Stomach (tissue), 19 donors: ENCODE measurements at places on chromosomes 5 and 9. TPM values are rescaled to one million over a fixed set of nuclear protein-coding genes. Genes with fewer than 3 reads are reported as not detected.
A peak's percentile ranks its signal among the peaks of the same experiment; 100 is the strongest.

- H3K4me3 ChIP-seq = no peak overlapping the region
- peaks cover 34% of the 10 kb centered on the region for H3K4me1 ChIP-seq
- DNase-seq = no peak
These were observed 93.9 kb upstream of the LMX1B start for GRCh38 chr9:126519660-126520420.

GRCh38 chr9:88372103-88372654 is 16.1 kb upstream of the SPIN1 start:
- H3K27me3 ChIP-seq = no peaks in the 10 kb centered on the region
- no peak overlapping the region for H3K4me3 ChIP-seq

DNA sequence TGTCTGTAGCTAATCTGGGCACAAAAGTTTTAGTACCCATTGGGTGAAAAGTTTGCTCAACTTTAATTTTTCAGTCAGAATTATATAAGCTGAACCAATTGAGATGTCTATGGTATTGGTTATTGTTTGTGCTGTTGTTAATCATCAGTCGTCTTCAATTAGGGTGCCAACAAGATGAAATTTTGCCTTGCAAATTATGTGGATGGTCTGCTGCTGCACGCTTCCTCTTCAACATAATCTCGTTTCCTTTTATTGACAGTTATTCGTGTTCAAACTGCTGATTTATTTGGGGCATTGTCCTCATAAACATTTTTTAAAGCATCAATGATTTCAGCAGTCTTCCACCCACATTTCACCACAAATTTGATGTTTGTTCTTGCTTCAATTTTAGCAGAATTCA is 194.0 kb downstream of the HTR1A start:
- no peak for DNase-seq
- H3K4me1 ChIP-seq = no peaks in the 10 kb centered on the region
- H3K4me3 ChIP-seq = no peak overlapping the region
- H3K27ac ChIP-seq = no peak overlapping the region

DNA sequence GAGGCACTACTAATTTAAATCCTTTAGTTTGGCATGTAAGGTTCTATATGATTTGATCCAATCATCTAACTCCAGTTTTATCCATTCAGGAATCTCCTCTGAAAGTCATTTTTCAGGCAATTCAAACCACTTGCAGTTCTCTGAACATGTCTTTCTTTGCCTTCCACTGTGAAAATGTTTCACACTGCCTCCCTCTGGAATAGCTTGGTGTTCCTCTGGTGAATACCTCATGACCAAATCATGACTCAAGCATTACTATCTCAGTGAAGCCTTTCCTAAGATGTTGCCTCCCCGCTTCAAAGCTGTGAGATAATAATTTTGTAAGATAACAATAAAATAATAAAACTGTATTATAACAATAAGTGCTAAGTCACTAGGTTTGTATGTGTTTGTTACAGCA is 981.1 kb downstream of the DTWD2 start:
- H3K27ac ChIP-seq = no peak overlapping the region
- no peaks in the 10 kb centered on the region for H3K4me1 ChIP-seq
- DNase-seq = no peak
- H3K4me3 ChIP-seq = no peak overlapping the region
- no peaks in the 10 kb centered on the region for H3K27me3 ChIP-seq
- H3K36me3 ChIP-seq = no peaks in the 10 kb centered on the region

- DNase-seq = peak; percentile 58
- H3K27ac ChIP-seq = no peak overlapping the region
- no peaks in the 10 kb centered on the region for H3K4me1 ChIP-seq
- no peaks in the 10 kb centered on the region for H3K36me3 ChIP-seq
- no peaks in the 10 kb centered on the region for H3K27me3 ChIP-seq
- no peak overlapping the region for H3K4me3 ChIP-seq
These were observed 492.2 kb downstream of the NR2F1-AS1 start for GRCh38 chr5:93088592-93089389.

DNA sequence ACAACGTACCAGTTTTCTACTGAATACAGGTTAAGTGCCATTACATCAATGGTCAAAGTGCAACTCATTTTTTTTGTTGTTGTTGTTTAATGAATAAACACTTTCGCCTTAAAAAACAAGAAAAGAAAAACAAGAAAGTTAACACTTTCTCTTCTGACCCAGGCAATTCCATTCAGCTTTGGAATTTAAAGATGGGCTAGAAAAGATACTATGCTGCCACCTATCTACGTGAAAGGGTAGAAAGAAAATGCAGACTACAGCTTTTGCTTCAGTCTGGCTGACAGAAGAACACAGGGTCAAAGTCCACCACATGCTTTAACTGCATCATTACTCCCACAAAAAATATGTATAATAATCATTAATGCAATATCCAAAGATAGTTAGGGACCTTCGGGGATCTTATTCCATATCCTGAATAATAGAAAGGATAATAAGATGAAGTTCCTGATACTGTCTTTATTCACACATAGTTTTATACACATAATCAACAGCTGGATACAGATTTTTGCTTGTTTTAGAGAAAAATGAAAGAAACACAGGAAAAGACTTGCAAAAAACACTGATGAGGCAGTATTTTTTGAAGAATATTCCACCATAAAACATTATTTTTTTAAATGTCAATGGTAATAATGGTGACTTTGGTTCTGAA is 40.4 kb downstream of the ZDHHC21 start:
- no peak overlapping the region for H3K4me3 ChIP-seq
- H3K27ac ChIP-seq = no peak overlapping the region
- H3K36me3 ChIP-seq = no peaks in the 10 kb centered on the region
- H3K4me1 ChIP-seq = no peaks in the 10 kb centered on the region
- no peaks in the 10 kb centered on the region for H3K27me3 ChIP-seq

GRCh38 chr9:131517761-131518190 is 13.3 kb downstream of the UCK1 start:
- H3K4me1 ChIP-seq = no peaks in the 10 kb centered on the region
- H3K27ac ChIP-seq = peak overlapping the region; percentile 23
- H3K27me3 ChIP-seq = no peaks in the 10 kb centered on the region

DNA sequence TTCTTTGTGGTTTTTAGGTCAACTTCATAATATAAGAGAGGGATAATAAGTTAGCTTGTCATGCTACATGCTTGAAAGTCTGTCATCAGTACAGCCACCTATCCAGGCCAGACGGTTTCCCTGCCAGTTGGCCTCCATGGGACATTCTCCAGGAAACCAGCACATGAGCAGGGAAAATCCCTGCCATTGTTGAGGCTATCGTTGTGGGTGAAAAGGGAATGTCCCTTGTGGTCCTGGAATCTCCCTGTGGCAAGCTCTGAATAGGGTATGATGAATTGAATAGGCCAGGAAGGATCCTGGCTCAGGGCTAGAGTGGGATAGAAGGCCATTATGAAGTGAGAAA is 12.3 kb downstream of the F2RL1 start:
- peaks cover 28% of the 10 kb centered on the region for H3K36me3 ChIP-seq
- no peaks in the 10 kb centered on the region for H3K4me1 ChIP-seq
- no peak overlapping the region for H3K27ac ChIP-seq
- H3K27me3 ChIP-seq = no peaks in the 10 kb centered on the region

GRCh38 chr9:78038620-78039300 is 7.1 kb upstream of the GNAQ start:
- no peaks in the 10 kb centered on the region for H3K36me3 ChIP-seq
- H3K4me1 ChIP-seq = peaks cover 10% of the 10 kb centered on the region
- no peak for DNase-seq
- H3K4me3 ChIP-seq = no peak overlapping the region

DNA sequence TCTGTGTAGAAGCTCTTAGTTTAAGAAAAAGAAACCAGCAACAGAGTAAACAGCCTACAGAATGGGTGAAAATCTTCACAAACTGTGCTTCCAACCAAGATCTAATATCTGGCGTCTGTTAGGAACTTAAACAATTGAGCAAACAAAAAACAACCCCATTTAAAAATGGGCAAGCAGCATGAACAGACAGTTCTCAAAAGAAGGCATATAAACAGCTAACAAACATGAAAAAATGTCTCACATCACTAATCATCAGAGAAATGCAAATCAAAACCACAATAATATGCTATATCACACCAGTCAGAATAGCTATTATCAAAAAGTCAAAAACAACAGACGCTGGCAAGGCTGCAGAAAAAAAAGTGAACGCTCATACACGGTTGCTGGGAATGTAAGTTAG is 83.7 kb upstream of the CCDC152 start:
- no peak for DNase-seq
- H3K27ac ChIP-seq = no peak overlapping the region
- no peaks in the 10 kb centered on the region for H3K27me3 ChIP-seq
- no peak overlapping the region for H3K4me3 ChIP-seq
- H3K36me3 ChIP-seq = no peaks in the 10 kb centered on the region

GRCh38 chr5:135208555-135208902 is 174.5 kb upstream of the PITX1 start:
- no peak for DNase-seq
- H3K4me3 ChIP-seq = no peak overlapping the region
- peaks cover 6% of the 10 kb centered on the region for H3K4me1 ChIP-seq
- no peaks in the 10 kb centered on the region for H3K27me3 ChIP-seq
- H3K36me3 ChIP-seq = no peaks in the 10 kb centered on the region

- H3K4me1 ChIP-seq = peaks cover 13% of the 10 kb centered on the region
- H3K36me3 ChIP-seq = no peaks in the 10 kb centered on the region
- no peak overlapping the region for H3K27ac ChIP-seq
These were observed 325.1 kb downstream of the GADD45G start for GRCh38 chr9:89929673-89930480.

DNA sequence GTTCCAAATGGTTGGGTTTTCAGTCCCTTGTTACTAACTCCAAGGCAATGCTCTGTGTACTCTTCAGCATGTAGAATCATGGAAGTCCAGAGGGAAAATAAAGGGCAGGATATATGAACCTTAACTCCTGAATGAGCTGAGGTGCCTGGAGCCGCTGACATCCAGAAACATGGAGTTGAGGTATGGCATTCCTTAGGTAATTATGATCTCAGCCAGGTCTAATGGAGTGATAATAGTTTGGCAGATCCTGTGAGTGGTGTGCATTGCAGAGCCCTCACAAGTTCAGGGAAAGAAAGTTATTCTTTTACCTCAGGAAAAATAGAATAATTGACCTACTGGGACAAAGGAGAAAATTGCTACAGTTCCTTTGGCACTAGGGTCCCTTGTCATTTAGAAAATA is 369.1 kb downstream of the ZNF608 start:
- no peak overlapping the region for H3K4me3 ChIP-seq
- no peaks in the 10 kb centered on the region for H3K4me1 ChIP-seq
- no peak for DNase-seq
- no peaks in the 10 kb centered on the region for H3K36me3 ChIP-seq
- no peak overlapping the region for H3K27ac ChIP-seq

GRCh38 chr5:68404246-68404645 is 188.7 kb downstream of the PIK3R1 start:
- H3K27ac ChIP-seq = no peak overlapping the region
- H3K36me3 ChIP-seq = no peaks in the 10 kb centered on the region
- H3K27me3 ChIP-seq = no peaks in the 10 kb centered on the region
- no peaks in the 10 kb centered on the region for H3K4me1 ChIP-seq

GRCh38 chr5:156909180-156909579 is 53.8 kb downstream of the TIMD4 start:
- H3K27me3 ChIP-seq = no peaks in the 10 kb centered on the region
- DNase-seq = no peak
- no peaks in the 10 kb centered on the region for H3K36me3 ChIP-seq
- H3K27ac ChIP-seq = no peak overlapping the region
- no peak overlapping the region for H3K4me3 ChIP-seq
- no peaks in the 10 kb centered on the region for H3K4me1 ChIP-seq

- peaks cover 49% of the 10 kb centered on the region for H3K4me1 ChIP-seq
- peak overlapping the region; percentile 86 for H3K27ac ChIP-seq
- peak overlapping the region; percentile 73 for H3K4me3 ChIP-seq
- H3K36me3 ChIP-seq = no peaks in the 10 kb centered on the region
- DNase-seq = no peak
These were observed 477 bp upstream of the GBGT1 start for GRCh38 chr9:133164191-133164590.

GRCh38 chr9:78830301-78830700 is 533.4 kb downstream of the PSAT1 start:
- H3K4me3 ChIP-seq = no peak overlapping the region
- H3K27ac ChIP-seq = no peak overlapping the region
- no peak for DNase-seq

DNA sequence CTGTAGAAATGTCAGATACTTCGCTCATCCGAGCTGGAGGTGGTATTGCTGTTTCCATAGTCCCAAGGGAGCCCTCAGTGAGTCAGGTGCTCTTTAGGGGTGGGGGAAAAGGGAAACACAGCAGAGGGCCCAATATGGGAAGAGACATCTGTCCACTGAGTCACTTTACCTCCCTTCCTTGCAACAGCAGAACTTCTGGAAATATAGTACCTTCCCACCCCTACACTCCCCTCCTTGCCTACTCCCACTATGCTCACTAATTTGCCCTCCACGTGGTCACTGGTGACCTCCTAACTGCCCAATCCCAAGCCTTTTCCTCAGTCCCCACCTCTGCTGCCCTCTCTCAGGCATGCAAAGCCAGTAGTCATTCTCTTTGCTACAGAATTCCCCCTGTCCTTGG is 1.9 kb downstream of the HK3 start:
- peaks cover 7% of the 10 kb centered on the region for H3K4me1 ChIP-seq
- H3K27ac ChIP-seq = no peak overlapping the region
- DNase-seq = no peak
- H3K27me3 ChIP-seq = no peaks in the 10 kb centered on the region
- no peak overlapping the region for H3K4me3 ChIP-seq
- H3K36me3 ChIP-seq = peaks cover under 1% of the 10 kb centered on the region

DNA sequence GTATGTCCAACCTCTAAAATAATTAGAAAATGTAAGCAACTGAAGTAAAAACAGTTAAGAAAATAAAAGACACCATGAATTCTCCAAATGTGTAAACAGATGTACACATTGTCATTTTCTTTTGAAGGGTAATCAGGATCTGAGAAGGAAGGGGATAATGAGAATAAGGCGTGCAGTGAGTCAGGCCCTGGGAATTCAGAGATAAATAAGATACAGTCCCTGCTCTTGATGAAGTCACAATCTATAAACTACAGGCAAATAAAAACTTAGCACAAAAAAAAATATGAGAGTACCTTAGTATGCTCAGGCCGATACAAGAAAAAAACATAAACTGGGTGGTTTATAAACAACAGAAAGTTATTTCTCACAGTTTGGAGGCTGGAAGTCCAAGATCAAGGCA is 315.3 kb downstream of the DNAH5 start:
- no peaks in the 10 kb centered on the region for H3K36me3 ChIP-seq
- peaks cover 4% of the 10 kb centered on the region for H3K4me1 ChIP-seq
- no peak for DNase-seq
- no peak overlapping the region for H3K27ac ChIP-seq
- no peak overlapping the region for H3K4me3 ChIP-seq
- no peaks in the 10 kb centered on the region for H3K27me3 ChIP-seq

Gene DMRTA1
- 6.1 TPM for total RNA-seq

Gene TMC1
- total RNA-seq = 0.73 TPM

Gene SPARC
- 219 TPM for total RNA-seq

Gene LRRC70
- not detected for total RNA-seq

Gene RFX3
- total RNA-seq = 10.5 TPM

Gene FBXW5
- 132 TPM for total RNA-seq

Gene LURAP1L
- total RNA-seq = 32.2 TPM

Gene ST8SIA4
- 3.6 TPM for total RNA-seq

Gene ORM2
- not detected for total RNA-seq

Gene RAB3C
- total RNA-seq = 2.2 TPM
